ENCODE measurements at places on chromosomes 2 and 18.

DNA sequence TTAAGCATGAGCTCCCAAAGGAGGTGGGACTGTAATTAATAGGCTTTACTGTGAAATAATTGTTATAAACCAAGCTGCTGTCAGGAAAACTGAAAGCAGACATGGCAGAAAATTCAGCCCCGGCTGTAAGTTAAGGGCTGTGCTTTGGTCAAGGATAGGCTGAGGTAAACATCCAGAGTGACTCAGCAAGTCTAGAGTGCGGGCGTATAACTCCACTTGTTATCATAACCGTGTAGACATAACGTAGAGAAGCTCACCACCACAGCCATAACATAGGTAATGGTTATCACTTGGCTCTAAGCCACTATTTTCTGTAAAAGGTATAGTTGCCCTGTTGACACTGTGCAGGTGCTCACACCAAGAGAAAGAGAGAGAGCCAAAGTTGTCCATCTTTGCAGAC, 316.8 kb downstream of the DCDC2C start:
- peak; percentile 44 for DNase-seq

- DNase-seq, result no peak
Observed at GRCh38 chr2:74441170-74441689, 507 bp downstream of the RTKN start.

- no peak for DNase-seq
Observed at GRCh38 chr18:49089049-49089448, 138.3 kb upstream of the SMAD7 start.

DNA sequence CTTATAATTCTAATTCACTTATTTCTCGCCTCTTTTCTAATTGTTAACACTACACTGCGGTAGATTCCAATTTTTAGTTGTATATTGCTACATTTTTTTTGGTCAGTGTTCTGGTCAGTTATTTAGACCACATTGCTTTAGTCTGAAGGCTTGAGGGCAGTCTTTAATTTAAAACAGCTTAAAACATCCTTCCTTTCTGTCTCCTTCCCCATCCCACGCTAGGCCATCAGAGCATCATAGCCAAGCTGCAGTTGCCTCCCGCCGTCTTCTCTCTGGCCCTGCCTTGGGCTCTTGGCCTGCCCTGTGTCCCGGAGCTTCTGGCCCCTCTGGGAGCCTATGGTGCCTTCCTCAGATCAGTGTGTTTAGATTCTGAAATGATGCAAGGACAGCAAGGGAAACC, 52.6 kb upstream of the GLI2 start:
- no peak for DNase-seq

DNA sequence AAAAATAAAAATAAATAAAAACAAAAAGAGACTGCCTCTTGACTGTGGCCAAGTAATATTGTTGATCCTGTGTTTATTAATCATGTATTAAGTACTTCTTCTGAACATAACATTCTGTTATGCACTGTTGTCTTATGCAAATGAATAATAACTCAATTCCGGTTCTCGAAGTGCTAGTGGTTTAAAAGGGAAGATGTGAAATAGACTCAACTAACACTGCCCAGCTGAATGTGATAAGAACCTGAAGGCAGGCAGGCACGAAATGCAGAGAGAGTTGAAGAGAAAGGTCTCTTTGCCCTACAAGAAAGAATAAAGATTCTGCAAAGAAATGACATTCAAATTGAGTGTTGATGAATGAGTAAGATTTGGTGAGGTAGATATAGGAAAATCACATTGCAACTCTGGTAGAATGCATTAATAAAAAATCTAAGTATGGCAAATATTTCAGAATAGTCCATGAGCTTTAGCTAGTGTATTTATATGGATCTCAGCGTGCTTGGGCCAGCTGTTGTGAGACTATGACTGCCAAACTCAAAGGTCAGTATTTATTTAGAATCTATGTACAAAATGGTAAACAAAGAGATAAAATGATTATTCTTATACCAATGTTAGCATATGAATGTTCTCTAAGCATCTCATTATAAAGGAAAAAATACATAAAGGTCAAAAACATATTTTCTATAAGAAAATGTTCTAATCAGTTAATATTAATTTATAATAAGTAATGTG, 352.3 kb upstream of the CDH7 start:
- no peak for DNase-seq

DNA sequence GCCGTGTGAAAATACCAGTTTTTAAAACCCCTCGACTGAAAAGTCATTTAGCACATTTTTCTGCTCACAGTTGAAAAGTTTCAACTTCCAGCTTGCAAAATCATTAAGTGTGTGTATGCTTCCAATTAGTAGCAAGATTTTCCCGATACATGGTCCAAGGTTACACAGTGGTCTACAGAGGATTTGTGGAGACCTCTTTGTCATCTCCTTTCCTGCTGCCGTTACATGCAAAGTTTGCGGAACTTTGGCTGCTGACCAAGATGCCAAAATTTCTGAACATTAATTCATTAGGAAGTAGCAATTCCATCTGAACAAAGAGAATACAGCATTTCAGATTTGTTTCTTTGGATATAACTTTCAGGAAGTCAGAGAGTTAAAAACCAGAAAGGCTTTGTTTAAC, 474.6 kb downstream of the PLCL1 start:
- no peak for DNase-seq

- DNase-seq, result no peak
Observed at GRCh38 chr18:48393776-48394175, 15.4 kb downstream of the ZBTB7C start.

- peak; percentile 72 for DNase-seq
Observed at GRCh38 chr2:68943581-68944568, 8.8 kb downstream of the GKN2 start.

DNA sequence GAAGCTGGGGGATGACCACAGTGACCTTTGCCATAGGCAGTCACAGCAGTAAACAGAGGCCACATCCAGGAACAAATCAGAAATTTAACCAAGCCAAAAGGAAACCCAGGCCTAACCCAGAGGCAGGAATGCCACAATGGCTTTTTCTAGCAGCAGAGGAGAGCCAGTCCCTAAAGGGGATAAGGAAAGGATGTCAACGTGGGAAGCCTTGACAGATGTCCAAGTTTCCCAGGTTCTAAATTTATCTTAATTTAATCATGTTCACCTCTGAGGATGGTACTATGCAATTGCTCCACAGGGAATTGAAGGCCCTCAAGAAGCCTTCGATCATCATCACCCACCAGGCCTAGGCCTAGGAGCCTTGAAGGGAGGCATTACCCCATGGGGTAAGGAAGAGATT, 374.7 kb downstream of the TNS1 start:
- DNase-seq, result no peak

DNA sequence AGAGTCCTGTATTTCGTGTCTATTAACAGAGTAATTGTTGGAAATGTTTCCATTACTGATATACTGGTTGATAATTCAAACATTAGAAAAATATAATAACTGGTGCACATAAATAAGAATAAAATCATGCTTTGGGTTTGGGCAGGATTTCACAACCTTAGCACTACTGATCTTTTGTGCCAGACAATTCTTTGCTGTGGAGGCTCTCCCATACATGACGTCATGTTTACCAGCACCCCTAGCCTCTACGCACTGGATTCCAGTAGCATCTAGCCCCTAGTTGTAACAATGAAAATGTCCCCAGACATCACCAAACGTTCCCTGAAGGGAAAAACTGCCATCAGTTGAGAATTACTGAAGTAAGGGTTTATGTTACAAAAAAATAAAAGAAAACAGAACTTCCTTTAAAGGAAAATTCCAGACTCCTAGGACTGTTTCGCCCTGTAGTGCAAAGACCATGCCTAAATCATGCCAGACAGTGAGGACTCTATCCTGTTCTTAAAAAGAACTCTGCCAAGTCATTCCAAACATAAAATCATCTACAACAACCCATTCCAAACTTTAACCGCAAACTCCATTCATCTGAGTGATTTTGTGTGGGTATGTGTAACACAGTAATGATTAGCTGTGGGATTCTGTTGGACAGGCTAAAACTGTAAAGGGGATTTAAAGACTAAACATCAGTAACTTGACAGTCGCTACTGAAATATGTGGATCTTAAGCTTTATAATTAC, 313.4 kb upstream of the CCDC68 start:
- DNase-seq, result no peak

DNA sequence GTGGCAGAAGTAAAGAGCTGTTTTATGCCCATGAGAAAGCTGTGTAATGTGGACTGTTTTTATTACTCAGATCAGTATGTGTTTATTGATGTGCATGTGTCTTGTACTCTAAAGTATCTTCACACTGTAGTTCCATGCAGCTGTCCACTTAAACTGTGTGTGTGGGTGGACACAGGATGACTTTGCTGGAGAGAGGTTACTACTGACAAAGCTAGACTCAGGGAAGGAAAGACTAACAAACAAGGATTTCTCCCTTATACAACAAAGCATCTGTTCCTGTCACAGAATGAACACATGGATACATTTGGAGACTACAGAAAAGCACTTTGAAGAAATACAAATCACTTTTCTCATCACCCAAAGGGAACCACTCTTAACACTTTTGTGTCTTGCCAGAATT, 10.0 kb downstream of the FHOD3 start:
- DNase-seq, result no peak

DNA sequence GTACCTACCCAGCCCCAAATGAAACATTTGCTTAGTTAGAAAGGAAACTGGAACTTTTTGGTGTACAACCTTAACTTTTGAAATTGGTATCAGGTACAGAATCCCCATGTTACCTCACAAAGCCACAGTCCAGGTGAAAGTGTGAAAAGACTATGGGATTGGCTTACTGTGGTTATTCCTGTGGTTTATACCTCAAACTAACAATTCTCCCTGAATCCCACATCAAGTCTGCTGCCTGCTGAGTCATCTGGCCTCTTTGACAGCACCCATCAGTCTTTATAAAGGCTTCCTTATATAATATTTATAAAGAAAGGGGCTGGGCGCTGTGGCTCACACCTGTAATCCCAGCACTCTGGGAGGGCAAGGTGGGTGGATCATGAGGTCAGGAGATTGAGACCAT, 164.6 kb downstream of the TMEM247 start:
- DNase-seq, result no peak

DNA sequence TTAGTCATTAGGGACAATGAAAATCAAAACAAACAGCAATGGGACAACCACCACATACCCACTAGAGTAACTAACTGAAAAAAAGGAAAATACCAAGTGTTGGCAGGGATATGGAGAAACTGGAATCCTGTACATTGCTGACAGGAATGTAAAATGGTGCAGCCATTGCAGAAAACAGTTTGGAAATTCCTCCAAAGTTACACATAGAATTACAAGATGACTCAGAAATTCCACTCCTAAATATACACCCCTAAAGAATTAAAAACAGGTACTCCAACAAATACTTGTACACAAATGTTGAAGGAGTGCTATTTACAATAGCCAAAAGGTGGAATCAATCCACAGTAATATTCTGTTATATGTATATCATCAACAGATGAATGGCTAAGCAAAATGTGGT, 110.9 kb downstream of the ROCK1 start:
- DNase-seq, result no peak

- no peak for DNase-seq
Observed at GRCh38 chr18:48766487-48766886, 184.3 kb downstream of the SMAD7 start.

Data from NCI-H1417 treated with DMSO at 0.1 percent for 48 hours (cell line).